ENCODE measurements at places on chromosomes 7 and 10.

- DNase-seq = no peak
These were observed 732 bp downstream of the CPVL start for GRCh38 chr7:29145553-29146056.

DNA sequence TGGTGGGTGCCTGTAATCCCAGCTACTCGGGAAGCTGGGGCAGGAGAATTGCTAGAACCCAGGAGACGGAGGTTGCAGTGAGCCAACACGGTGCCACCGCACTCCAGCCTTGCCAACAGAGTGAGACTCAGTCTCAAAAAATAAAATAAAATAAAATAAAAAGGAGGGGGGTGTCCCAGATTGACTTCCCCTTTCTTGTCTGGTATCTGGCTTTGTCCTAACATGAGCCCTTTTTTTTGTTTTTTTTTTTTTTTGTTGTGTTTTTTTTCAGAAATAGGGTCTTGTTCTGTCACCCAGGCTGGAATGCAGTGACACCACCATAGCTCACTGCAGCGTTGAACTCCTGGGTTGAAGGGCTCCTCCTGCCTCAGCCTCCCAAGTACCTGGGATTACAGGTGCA, 4.7 kb downstream of the CASP2 start:
- no peak for DNase-seq

DNA sequence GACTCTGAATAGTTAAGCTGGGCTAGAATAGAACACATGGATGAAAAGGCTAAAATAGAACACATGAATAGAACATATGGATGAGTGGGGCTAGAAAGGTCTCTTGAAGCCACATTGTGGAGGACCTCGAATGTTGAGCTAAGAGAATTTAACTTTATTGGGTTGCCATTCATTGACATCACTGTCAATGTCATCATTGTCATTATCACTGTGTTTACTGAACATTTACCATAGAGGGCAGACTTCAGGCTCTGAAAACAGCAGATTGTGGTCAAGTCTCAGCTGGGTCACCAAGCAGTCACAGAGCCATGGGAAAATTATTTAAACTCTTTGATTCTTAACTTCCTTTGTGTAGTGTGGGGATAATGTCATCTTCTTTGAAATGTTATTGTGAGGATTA, 80.4 kb downstream of the WDFY4 start:
- no peak for DNase-seq

- no peak for DNase-seq
These were observed 11.8 kb upstream of the MIOS start for GRCh38 chr7:7554649-7555575.

DNA sequence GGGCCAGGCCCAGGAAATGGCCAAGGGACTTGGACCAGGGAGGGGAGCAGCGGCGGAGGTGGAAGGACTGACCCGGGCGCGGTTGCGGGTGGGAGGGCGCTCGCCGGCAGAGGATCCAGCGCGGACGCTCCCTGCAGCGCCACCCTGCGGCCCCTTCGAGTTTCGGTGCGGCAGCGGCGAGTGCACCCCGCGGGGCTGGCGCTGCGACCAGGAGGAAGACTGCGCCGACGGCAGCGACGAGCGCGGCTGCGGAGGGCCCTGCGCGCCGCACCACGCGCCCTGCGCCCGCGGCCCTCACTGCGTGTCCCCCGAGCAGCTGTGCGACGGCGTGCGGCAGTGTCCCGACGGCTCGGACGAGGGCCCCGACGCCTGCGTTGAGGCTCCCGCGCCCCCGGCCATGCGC, 16.8 kb upstream of the ZNF467 start:
- no peak for DNase-seq

DNA sequence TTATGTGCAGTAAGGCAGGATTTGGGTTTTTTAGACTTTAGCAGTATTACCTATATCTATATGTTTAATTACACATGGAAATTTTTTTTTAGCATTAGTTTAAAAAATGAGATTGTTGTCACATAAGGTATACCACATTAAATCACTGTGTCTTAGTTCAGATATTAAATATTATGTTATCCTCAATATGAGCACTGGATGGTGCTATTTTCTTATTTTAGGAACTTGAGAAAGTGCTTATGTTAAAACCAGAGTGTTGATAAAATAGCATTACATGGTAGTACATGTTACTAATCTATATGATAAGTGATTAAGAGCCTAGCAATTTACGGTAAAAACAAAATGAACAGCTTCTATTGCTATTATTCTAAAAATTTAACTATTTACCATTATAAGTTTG, 28.8 kb downstream of the MIOS start:
- DNase-seq = no peak

DNA sequence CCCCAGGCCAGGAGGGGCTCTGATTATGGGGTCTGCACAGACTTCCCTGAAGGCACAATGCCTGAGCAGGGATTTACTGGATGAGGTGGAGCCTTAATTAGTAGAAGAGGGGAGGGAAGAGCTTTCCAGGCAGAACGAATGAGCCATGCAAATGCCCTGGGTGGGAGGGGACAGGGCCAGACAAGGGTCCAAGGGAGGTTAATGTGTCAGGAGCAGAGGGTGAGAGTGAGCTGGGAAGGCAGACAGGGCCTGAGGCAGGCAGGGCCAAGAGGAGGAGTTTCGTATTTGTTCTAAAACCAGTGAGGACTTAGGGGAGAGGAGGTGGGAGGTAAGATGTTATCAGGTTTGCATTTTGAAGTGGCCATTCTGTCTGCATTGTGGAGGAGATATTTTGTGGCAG, 65.3 kb downstream of the NPY start:
- DNase-seq = no peak

DNA sequence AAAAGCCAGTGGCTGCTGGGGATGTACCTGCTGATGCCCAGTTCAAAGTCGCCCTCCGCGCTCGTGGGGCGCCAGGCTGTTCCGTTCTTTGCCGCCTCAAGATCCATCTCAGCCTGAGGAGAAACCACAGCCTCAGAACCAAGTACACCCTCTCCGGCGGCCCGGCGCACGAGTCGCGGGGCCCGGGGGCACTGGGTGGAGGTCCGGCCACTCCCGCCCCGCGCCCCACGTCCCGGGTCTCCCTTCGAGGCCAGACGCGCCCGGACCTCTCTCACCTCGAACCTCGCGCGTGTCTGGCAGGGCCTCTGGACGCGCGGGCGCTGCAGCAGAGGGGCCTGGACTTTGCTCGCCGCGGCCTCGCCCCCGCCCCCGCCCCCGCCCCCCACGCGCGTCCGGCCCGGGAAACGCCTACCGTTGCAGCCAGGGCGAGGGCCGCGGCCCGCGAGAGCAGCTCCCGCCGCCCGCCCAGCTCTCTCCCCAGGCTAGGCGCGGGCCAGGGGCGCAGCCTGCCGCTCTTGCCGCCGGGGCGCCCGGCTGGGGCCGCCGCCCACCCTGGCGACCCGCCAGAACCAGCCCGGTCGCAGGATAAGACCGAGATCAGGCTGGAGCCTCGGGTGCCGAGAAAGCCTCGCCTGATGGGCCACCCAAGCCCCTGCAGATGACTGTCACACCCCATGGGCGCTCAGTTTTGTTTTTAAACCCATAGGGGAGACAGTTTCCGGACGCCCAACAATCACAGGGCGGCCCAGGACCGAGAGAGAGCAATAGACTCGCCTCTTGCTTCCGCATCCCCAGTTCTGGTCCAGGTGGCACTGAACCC, at the start of gene ABCB4:
Gene ABCB4 (minus strand): TSS at position 322 of the 820 bp plus-strand sequence. CDS start 215 bp downstream, at position 107.
- DNase-seq = no peak

- DNase-seq = no peak
These were observed 91.2 kb upstream of the AHR start for GRCh38 chr7:17207220-17207619.

- no peak for DNase-seq
These were observed 23.3 kb upstream of the GPR22 start for GRCh38 chr7:107446531-107446930.

GRCh38 chr10:20993830-20994527, 96.9 kb upstream of the NEBL start:
- DNase-seq = no peak
